CD4-positive, alpha-beta T cell treated with Interleukin-4 for 1 hour (primary cell): ENCODE measurements at places on chromosomes 4 and X.
A peak's percentile ranks its signal among the peaks of the same experiment; 100 is the strongest.

DNA sequence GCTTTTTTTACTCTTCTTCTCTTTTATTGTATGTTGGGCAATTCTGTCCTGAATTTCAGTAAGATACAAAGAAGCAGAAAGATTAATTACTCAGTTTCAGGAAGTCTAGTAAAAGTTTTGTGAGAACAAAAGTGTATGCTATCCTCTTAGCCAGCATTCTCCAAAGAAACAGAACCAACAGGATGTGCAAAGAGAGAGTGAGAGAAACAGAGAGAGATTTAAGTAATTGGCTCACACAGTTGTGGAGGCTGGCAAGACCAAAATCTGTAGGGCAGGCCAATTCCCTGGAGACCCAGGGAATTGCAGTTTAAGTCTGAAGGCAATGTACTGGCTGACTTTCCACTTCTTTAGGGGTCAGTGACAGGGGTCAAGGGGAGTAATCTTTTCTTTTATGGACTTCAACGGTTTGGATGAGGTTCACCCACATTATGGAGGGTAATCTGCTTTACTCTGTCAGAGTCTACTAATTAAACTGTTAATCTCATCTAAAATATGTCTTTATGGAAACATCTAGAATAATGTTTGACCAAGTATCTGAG, 59.2 kb upstream of the SLC39A8 start:
- DNase-seq = no peak

DNA sequence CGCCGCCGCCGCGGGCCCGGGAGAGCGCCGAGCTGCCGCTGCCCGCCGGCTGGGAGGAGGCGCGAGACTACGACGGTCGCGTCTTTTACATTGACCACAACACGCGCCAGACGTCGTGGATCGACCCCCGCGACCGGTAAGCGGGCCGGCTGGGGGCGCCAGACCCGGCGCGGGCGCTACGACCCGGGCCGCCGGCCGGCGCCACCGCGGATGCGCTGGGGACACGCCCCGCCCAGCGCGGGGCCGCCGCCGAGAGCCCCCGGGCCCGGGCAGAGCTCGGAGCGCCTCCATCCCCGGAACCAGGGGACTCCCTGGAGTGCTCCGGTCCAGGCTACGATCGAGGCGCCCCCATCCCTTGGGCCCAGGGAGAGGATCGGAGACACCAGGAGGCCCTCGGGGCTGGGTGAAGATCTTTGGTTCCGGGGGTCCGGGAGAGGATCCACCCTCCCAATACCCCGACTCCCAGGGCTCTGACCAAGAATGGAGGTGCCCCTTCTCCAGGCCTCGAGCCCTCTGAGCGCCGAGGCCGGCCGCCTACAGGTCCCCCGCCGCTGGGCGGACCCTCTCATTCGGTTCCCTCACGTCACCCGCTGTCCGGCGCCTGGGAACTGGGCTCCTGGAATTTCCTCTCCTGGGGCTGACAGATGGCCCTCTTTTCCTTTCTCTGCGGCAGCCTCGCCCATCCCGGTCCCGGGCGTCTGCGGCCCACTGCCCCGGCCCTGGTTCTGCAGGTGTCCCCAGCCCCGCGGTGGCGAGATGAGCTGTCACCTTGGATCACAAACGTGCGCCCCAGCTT, 48.8 kb downstream of the CLDN34 start:
- no peak for DNase-seq

DNA sequence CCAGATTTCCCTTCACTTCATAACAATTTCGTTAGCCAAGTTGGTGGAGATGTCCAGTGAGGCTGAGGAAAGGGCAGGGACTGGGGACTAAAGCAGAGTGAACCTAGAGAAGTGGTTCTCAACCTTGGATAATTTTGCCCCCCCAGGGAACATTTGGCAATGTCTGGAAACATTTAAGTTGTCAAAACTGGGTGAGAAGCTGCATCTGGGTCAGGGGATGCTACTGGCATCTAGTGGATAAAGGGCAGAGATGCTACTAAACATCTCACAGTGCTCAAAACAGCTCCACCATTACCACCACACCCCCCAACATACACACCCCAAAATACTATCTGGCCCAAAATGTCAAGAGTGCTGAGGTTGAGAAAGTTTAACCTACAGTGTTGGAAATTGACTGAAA, 32.0 kb upstream of the FGF16 start:
- no peak for DNase-seq

GRCh38 chrX:6768881-6769280, 234.0 kb upstream of the VCX3A start:
- DNase-seq = no peak

DNA sequence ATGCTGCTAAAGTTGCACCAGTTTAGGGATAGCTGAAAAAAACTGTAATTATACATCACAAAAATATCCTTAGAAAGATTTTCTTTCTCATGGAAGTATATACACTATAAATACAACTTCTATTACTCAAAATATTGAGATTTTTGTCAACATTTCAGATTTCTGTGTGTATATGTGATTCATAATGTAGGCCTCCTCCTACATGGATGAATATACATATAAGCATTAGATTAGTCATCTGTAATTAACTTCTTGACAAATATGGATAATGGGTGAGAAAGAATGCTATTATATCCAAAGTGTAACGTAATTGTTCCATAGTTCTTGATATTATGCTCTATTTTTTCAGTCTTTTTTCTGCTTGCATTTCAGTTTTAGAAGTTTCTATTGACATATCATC, 124.9 kb downstream of the CBLL2 start:
- DNase-seq = no peak

DNA sequence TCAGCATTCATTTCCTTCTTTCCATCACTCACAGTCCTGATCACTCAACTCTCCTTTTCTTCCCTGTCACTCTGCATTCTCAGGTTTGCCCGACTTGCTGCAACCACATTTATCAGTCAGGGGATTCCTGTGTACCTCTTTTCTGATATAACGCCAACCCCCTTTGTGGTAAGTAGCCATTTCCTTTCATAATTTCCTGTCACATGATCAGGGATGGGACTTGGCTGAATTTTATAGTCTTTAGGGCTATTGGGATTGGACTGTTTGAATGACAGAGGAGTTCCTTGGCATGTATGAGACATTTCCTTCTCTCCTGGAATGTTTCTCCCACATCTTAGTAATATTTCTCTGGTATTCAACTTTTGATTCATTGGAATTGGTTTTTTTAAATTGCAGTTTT, 11.0 kb downstream of the PGM2 start:
- DNase-seq = no peak

GRCh38 chr4:142581881-142582280, 264.2 kb downstream of the INPP4B start:
- no peak for DNase-seq

- no peak for DNase-seq
Measured at GRCh38 chr4:184907216-184907615, 81.4 kb upstream of the ACSL1 start.

DNA sequence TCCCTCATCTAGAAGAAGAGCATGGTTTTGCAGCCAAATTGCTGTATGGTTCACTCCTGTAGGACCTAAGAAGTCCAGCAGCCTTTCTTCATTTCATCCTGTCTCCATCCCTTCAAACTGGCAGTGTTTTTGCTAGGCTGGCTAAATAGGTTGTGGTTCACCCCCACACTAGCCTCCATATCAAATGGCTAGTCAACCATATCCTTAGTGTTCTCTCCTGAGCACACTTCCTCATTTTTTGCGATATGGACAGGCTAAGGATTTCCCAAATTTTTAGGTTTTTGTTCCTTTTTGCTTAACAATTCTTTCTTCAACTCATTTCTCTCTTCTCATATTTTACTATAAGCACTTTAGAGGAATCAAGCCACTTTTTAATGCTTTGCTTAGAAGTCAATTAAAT, 98.8 kb upstream of the NOCT start:
- DNase-seq = no peak

DNA sequence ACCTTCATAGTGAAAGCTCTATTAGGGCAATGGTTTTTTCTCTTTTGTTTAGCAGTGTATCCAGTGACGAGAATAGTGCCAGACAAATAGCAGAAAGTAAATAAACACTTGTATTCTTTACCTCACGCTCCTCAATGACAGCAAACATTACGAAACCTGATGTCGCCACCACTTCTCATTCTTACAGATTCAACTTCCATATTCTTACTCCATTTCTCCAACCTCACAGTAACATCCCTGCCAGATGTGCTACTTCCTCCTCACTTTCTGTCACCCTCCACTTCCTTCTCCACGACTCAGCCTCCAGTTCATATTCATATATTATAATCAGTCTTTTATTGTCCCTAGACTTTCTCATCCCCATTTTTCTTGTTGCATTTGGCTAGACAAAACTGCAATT, 1956.2 kb upstream of the AGA start:
- no peak for DNase-seq

GRCh38 chr4:153782581-153782980, 6.3 kb downstream of the SFRP2 start:
- no peak for DNase-seq

DNA sequence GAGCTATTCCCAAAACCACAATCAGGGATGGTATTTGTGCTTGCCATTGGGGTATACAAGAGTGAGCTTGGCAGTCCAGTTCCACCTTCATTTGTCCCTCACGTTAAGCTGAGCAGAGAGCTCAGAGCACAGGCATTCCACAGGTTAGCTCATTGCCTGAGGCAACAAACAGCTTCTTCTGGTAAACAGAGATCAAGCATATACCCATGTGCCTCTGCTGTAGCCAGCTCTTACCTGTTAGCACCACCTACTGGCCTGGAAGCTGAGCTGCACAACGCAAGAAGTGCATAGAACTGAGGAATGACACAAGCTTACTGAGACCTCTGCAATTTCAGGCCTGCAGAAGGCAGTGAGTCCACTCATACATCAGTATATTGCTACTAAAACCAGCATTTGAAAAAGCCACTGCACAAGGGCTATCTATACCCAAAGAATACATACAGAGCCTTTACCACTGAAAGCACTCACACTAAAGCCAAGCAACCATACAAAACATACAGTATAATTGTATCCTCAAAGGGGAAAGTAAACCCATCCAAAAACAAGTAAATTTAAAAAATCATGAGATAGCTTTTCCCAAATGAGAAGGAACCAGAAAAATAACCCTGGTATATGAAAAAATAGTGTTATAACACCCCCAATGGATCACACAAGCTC, 258.3 kb upstream of the GABRA2 start:
- DNase-seq = no peak

DNA sequence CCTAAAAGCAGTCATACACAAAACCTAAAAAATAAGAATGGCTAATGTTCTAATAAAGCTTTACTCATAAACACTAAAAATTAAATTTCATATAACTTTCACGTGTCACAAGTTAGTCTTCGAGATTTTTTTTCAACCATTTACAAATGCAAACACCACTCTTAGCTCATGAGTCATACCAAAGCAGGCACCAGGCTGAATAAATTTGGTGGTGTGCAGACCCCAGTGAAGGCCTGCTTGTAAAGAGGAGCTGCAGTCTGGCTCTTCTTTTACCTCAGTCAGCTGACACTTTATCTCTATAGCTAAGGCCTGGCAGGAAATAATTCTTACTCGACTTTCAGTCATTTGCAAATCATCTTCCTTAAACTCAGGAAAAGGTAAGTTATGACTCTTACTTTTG, 37.4 kb downstream of the CLOCK start:
- DNase-seq = no peak

DNA sequence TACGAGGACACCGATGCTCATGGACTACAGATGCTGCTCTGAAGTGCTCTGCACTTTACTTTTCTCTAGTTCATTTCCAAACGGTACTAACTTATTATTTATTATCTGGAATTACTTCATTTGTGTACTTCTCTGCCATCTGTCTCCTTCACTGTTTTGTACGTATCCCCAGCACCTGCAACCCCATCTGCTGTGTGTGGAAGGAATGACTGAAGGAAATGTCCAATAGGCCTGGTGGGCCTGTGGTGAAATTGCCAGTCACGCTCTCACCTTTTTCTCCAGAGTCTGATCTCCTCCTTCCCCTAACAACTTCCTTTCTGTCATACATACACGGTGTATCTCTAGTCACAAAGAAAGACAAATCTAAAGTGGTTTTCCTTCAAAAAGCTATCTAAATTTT, 12.9 kb downstream of the TMEM154 start:
- DNase-seq = no peak

DNA sequence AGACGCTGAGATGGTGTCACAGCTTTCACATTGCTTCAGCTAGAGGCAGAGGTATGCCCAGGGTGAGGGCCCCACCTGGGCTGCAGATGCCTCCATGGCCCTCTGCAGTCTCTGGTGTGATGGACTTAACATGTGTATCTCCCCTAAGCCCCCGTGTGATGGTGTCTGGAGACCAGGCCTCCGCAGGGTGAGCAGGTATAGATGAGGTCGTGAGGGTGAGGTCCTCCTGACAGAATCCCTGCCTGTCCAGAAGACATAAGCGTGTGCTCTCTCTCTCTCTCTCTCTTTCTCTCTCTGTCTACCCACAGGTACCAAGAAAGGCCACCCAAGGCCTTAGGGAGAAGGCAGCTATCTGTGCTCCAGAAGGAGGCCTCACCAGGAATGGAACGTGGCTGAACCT, 50.9 kb downstream of the CPZ start:
- peak; percentile 3 for DNase-seq
